ENCODE measurements at places on chromosomes 3 and 15. TPM values are rescaled to one million over a fixed set of nuclear protein-coding genes. Genes with fewer than 3 reads are reported as not detected.

Gene FOXB1
- not detected for total RNA-seq

Gene TYRO3
- total RNA-seq = 3.9 TPM

Gene NR1I2
- under 0.01 TPM for total RNA-seq

Gene NEK10
- total RNA-seq = 0.34 TPM

Gene SKOR1
- not detected for total RNA-seq

Gene GPR160
- 0.15 TPM for total RNA-seq

Gene CHST14
- 17.1 TPM for total RNA-seq

Gene TMEM266
- total RNA-seq = under 0.01 TPM

Gene PLIN1
- 0.15 TPM for total RNA-seq

Gene GOLGA8G
- total RNA-seq = not detected

Gene LRRC2
- total RNA-seq = under 0.01 TPM

Gene BHLHE40
- 13.6 TPM for total RNA-seq

All from bronchus fibroblast of lung (primary cell).